Stimulated activated CD8-positive, alpha-beta memory T cell treated with anti-CD3 and anti-CD28 coated beads, Interleukin-15, amount 100 ng/mL, for 48 hours (primary cell): ENCODE measurements at places on chromosomes 13 and 19.

GRCh38 chr13:75236774-75237173, 245.2 kb downstream of the TBC1D4 start:
- no peak for DNase-seq

- no peak for DNase-seq
Measured at GRCh38 chr13:113743366-113744195, 15.4 kb upstream of the TMEM255B start.

DNA sequence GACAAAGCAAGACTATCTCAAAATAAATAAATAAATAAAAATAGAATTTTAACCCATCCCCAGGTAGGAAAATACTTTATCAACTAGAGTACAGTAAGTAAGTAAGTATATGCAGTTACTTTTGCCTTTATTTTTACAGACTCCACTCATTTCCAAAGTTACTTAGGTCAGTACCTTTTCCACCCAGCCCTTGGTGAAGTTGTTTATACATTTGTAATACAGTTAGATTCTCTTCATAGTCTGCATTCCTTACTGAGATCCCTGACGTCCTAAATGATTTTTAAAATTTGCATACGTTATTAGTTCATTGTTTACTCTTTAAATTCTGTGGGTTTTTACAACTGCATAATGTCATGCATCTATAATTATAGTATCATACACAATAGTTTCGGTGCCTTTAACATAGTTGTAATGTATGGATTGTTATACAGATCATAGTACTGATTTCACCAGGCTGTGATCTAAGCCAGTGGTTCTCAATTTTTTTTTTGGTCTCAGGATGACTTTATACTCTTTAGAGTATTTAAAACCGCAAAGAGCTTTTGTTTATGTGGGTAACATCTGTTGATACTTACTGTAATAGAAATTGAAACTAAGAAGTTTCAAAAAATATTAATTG, 10.4 kb downstream of the SETDB2 start:
- DNase-seq = no peak

DNA sequence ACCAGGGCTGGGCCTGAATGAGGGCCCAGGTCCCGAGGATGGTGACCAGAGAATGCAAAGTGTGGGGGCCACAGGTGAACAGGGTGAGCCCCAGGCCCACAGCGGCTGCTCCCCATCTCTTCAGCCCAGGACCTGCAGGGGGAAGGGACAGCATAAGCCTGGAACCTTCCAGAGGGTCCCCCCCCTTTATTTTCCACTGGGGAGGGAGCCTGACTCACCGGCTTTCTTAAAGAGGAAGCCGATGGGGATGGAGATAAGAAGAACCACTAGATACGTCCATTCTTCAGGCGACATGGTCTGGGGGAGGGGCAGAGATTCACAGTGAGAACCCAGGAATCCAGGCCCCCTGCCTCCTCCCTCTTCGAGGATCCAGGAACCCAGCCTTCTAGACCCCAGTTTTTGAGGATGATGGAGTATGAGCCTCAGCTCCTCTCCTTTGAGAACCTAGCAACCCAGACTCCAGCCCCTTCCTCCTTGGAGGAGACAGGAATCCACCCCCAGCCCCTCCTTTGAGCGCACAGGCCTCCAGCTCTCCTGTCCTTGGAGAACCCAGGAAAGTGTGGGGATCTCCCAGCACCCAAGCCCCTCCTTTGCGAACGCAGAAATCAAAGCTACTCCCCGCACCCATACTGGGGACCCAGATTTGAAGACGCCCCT, 1.0 kb downstream of the MBOAT7 start:
- peak; percentile 59 for DNase-seq

- DNase-seq = no peak
Measured at GRCh38 chr13:79614250-79614918, 133.4 kb downstream of the NDFIP2 start.

- no peak for DNase-seq
Measured at GRCh38 chr19:38580080-38580479, 37.7 kb downstream of the MAP4K1 start.

DNA sequence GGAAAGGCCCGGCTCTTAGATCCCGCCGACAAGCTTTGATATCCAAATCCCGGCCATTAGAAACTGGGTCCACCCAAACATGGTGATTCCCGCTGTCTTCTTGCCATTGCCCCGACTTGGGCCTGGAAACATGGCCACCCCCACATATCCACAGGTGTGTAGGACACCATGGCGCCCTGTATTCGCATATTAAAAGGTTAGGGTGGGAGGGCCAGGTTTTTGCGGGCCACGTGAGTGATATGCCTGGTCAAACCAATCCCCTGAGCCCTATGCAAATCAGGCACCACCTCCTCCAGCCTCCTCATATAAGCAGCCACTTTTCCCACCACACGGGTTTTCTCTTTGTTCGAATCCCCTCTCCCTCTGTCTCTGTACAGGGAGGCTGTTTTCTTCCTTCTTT, 766.4 kb downstream of the UQCRFS1 start:
- DNase-seq = no peak

- no peak for DNase-seq
Measured at GRCh38 chr19:28307963-28308362, 905.0 kb downstream of the UQCRFS1 start.

GRCh38 chr13:113577881-113578435, 6.6 kb upstream of the TFDP1 start:
- DNase-seq = no peak
